ENCODE measurements at places on chromosomes 2 and 18.

GRCh38 chr18:11002796-11003195, 146.6 kb downstream of the PIEZO2 start:
- no peak for DNase-seq

DNA sequence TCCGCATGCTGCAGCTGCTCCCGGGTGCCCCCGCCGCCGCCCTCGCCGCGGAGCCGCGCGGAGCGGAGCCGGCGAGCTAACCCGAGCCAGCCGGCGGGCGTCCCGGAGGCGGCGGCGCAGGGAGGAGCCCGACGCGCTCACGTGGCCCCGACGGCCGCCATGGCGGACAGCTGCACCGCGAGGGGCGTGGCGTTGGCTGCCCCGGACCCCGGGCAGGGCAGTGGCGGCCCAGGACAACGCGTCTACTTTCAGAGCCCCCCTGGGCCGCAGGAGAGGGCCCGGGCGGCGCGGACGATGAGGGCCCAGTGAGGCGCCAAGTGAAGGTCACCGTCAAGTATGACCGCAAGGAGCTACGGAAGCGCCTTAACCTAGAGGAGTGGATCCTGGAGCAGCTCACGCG, 30.0 kb upstream of the CCNYL1 start:
- no peak for DNase-seq

- DNase-seq = no peak
These were observed 86.1 kb upstream of the SRD5A2 start for GRCh38 chr2:31666878-31667277.

DNA sequence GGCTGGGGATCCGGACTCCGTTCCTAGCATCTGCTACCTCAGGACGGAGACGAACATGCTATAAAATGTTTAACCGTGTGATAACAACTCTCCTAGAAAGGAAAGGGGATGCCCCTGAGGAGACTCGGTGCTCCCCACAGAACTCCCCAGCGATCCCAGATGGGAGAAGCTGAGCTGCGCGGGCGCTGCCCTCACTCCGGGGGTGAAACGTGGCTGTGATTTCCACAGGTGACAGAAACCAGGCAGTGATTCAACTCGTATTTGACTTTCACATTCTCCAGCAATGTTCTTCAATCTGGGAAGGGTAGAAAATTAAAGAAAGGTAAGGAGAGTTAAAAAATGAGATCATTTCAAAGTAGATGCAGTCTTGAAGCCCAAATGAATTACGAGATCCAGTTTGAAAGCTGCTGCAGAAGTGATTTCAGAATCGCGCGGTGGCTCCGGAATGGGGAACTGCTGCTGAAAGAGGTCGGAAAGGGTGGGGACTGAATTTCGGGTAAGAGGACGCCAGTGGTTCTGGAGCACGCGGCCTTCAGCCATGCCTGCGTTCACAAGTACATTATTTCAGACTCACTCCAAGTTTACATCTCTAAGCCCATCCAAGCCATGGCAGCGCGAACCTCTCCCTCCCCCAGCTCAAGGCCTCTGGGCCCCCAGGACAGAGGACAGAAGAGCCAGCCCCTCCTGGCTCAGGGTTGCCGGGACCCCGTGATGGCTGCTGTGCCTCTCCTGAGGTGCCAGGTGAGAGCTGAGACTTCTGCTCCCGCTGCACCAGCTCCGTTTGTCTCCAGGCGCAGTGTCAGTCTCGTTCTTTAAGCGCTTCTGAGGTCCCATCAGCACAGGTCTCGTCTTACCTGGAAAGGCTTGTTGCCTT, 39.5 kb downstream of the ADNP2 start:
- no peak for DNase-seq

GRCh38 chr2:84749442-84749841, 131.4 kb downstream of the TRABD2A start:
- DNase-seq = no peak

DNA sequence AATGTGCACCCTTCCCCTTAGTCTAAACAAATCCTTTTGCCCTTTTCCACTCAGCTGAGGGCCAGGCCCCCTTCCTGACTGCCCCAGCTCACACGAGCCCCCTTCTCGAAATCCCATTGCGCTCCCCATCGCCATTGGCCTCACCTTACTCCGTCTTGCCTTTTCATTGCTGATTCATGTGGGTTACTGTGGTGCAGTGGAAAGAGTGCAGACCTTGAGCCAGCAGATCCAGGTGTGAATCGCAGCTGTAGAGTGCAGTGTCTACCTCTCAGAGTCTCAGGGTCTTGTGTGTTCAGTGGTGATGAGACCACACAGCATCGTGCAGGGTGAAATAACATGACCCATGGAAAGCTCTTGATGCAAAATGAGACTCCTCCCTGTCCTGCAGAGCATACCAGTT, 132.4 kb upstream of the APCDD1 start:
- no peak for DNase-seq

- DNase-seq = no peak
These were observed 32.3 kb downstream of the SLC9A4 start for GRCh38 chr2:102505290-102505689.
